ENCODE measurements at places on chromosomes 11 and 22.
A peak's percentile ranks its signal among the peaks of the same experiment; 100 is the strongest.

GRCh38 chr11:47443028-47443700, 5.8 kb downstream of the RAPSN start:
- DNase-seq: no peak

- DNase-seq: peak; percentile 11
Observed at GRCh38 chr11:2525166-2525861, 80.5 kb downstream of the KCNQ1 start.

DNA sequence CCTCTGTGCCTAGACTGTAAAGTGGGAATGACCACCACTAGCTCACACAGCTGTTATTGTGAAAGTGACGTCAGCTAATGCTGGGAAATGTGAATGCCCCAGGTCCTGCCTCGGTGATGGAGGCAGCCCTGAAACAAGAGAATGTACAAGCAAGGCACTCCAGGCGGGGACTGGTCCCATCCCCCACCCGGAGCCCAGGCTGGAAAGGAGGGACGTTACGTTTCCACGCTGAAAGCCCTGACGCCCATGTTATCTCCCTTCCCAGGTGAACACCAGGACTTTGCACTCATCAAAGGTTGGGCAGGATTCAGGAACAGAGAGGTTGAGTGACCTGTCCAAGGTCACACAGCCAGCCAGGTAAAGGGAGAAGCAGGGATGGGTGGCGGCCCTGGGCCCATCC, 784 bp downstream of the SULT4A1 start:
- no peak for DNase-seq

DNA sequence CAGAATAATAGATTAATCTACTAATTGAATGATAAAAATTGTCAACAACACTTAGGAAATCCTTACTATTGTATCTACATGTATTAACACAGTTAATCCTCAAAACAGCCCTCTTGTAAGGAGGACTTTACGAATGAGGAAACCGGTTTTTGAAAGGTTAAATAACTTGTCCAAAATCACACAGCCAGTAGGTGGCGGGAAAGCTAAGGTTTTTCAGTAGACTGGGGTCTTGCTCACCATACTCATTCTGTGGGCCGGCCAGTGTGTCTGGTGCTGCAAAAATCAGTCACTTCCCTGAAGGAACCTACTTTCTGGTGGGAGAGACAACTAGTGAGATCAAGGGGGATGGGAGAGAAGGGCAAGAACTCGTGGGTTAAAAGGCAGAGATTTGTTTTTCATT, 3.8 kb downstream of the DCPS start:
- no peak for DNase-seq

DNA sequence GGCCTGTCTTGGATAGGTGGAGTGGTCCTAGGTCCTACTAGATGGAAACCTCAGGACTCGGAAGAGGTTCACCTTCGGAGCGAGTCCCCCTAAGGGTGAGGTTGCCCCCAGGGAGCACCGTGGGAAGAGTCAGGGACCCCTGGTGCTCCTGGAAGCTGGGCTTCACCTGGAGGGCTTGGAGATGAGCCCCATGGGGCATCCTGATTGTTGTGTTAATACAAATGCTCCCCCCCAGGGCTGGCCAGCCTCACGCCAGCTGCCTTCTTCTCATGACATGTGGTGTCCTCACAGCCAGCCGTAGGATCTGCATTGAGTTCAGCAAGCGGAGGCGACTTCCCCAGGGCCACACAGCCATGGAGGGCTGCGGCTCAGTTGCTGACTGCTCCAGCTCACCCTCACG, 1487.5 kb downstream of the BRD1 start:
- DNase-seq: no peak

DNA sequence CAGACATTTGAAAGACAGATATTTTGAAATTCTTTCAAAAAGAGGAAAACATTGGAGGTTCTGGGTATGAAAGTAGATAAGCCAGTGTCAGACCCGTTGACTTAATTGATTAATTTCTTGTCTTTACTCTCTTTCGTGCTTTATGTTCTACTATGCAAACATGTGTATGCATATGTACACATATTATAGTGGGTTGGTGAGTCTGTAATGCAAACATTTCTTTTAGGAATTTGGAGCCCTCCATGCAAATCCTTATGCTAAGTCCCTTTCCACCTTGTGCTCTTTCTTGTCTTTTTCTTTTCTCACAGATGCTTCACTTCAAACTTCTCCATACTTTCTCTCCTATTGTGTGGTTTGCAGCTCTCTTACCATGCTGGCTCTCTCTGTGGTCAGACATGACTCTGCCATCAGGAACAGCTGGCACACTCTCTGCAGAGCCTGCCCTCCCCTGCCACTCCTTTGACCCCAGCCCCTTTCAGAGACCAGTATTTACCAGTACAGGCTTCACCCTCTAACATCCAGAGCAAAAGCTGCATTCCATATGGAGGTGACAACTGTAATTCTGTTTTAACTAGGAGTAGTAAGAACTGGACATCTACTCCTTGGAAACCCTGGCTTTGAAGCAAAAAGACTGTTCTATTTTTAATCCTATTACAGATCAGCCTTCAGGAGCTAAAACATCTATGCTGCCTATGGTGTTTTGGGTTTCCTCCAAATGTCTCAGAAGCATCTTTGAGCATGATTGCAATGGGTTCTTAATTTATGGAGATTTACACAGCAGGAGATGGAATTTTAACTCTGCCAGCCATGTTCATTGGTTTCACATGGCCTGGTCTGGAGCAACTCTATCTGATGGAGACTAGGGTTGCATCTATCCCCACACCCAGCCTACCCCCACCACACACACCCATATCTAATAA, 386.9 kb upstream of the FAT3 start:
- DNase-seq: no peak

DNA sequence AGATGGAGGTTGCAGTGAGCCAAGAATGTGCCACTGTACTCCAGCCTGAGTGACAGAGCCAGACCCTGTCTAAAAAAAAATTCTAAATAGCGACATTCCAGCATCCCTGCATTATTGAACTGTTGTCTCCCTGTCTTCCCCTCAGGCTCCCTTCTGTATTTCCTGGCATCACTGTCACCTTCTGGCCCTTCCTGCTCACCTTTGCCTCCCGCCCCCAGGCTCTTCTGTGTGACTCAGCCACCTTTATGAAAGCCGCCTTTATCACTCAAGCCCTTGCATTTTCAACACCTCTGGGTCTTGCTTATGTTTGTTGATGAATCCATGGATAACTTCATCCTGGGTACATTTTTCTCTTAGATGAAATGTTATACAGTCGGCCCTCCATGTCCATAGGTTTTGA, 21.1 kb downstream of the UBASH3B start:
- DNase-seq: no peak

GRCh38 chr11:75534259-75535069, 8.7 kb upstream of the GDPD5 start:
- DNase-seq: no peak

GRCh38 chr22:45640941-45641621, 30.6 kb upstream of the ATXN10 start:
- DNase-seq: no peak

GRCh38 chr11:12467610-12468009, 90.2 kb downstream of the PARVA start:
- no peak for DNase-seq

DNA sequence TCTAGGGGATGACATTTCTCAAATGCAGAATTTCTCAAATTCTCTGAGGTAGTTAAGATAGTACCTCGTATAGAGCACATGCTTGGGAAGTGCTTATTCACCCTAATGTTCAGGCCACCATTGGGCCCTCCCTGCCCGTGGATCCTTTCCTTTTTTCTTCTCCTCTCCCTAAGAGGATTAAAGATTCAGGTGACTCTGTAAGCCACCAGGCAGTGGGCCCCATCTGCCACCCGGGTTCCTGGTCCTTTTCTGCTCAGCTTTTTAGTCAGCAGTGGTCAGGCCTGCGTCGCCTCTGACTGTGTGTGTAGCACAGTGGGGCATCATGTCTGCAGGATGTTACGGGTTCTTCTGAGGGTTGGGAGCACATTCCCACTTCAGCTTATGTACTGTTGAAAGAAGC, 7.2 kb downstream of the CEP164 start:
- no peak for DNase-seq

- DNase-seq: peak; percentile 15
Observed at GRCh38 chr11:72004515-72005346, 6.0 kb downstream of the IL18BP start.

DNA sequence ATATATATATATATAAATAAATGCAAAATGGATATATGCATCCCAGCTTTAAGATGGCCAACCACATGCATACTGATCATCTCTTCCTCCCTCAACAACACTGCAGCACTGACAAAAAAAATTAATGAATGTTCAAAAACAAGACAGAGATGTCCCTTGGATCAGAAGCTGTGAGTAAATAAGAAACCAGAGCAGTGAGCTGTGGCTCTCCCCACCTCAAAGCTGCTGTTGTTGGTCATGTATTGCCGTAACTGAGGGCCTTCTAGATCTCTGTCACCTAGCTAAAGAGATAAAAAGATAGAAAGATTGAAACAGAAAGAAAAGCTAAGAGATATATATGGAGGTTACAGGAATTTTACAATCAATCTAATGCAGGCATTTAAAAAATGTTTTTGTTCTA, 15.5 kb upstream of the TMEM135 start:
- no peak for DNase-seq

DNA sequence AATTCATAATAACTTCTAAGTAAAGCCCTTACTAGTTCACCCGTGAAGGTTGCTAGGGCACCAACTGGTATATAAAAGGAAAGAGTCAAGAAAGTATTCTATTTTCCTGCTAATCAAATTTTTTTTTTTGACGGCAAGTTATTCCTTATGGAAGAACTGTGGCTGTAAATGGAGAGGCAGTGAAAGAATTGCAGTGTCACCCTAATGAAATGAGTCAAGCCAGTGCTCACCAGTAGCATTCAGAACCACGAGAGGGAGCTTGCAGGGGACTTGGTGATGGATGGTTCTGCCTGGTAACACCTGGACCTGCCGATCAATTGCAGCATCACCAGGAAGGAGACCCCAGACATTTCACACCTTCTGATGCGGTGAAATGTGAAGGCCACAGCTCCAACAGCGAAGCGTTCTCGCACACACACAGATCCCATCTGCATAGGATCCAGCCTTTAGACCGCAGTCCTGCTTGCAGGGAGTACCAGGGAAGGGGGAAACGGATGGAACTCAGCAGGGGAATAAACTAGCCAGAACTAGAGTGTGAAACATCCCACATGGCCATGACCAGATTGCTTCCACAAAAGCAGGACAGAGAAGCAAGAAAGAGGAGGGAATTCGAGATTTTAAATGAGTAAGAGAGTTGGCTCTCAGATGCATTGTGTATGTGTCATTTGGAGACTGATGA, 326.2 kb downstream of the TBC1D22A start:
- DNase-seq: no peak

- no peak for DNase-seq
Observed at GRCh38 chr11:12148466-12148865, 38.1 kb downstream of the MICAL2 start.

- DNase-seq: no peak
Observed at GRCh38 chr22:39621826-39622225, 51.3 kb downstream of the CACNA1I start.

GRCh38 chr11:18071098-18071705, 25.1 kb upstream of the TPH1 start:
- DNase-seq: no peak

DNA sequence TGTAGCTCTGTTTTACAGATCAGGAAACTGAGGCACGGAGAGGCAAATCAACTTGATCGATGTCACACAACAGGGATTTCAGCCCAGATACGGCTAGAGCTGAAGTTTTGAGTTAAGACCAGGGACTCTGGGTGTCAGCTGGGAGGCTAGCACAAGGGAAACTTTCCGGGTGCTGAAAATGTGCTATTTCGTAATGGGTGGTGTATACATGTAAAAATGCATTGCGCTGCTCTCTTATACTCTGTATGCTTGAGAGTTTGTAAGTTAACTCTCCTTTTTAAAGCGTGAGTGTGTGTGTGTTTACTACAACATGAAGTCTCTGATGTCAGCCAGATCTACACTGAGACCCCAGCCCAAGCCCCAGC, 227.6 kb downstream of the MN1 start:
- DNase-seq: no peak

- DNase-seq: no peak
Observed at GRCh38 chr22:36756746-36757655, 18.9 kb downstream of the IFT27 start.

- no peak for DNase-seq
Observed at GRCh38 chr11:15937601-15938120, 418.7 kb downstream of the SOX6 start.

- no peak for DNase-seq
Observed at GRCh38 chr22:19138217-19139000, 6.0 kb downstream of the ESS2 start.

DNA sequence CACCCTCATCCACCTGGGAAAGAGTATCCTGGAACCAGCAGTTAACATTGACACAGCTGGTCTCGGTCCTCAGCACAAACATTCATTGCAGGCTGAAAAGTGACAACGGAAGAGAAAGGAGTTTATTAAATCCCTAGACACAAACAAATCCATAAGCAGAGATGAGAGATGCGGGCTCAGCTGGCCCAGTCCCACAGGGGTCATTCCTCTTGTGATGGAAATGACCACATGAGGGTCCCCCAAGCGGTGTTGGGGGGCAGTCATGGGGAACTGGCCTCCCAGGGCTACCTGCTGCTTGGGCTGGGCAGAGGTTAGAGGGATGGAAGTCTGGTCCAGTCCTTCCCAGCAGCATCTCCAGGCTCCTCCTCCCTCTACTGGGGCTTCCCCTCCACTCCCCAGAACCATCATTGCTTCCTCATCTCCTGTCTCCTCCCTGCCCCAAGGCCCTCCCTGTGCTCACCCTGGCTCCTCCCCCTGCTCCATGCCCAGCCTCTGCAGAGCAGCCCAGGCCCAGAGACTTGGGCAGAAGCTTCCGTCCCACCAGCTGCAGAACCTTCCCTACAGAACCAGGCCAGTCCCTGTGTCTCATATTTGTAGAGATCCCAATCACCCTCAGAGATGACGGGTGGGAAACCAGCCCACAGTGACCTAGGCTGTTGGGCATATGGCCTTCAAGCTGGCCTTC, 5.4 kb upstream of the IGLL5 start:
- no peak for DNase-seq

Measured in omental fat pad (tissue), 4 donors.